ENCODE measurements at places on chromosomes 2 and 18. TPM values are rescaled to one million over a fixed set of nuclear protein-coding genes. Genes with fewer than 3 reads are reported as not detected.
A peak's percentile ranks its signal among the peaks of the same experiment; 100 is the strongest.

- DNase-seq: no peak
Measured at GRCh38 chr18:52624702-52625101, 284.7 kb downstream of the DCC start.

DNA sequence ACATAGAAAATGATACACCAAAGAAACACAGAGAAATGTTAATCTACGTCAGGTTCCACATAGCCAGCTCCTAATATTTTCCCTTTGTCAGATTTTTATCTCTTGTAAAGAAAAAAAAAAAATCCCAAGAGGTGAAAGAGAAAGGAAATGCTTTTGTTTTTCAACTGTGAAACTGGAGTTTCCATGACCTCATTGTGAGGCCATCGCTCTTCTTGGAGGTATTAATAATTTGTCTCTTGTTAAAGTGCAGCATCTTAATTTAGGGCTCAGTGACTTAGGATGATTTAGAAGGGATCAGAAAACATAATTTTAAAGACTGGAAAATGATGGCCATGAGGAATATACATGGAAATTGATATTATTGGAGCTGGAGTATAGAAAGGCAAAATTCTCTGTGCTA lies 21.7 kb downstream of the ARHGAP28 start:
- DNase-seq: no peak

TWSG1 gene
- total RNA-seq: 7.8 TPM

DNA sequence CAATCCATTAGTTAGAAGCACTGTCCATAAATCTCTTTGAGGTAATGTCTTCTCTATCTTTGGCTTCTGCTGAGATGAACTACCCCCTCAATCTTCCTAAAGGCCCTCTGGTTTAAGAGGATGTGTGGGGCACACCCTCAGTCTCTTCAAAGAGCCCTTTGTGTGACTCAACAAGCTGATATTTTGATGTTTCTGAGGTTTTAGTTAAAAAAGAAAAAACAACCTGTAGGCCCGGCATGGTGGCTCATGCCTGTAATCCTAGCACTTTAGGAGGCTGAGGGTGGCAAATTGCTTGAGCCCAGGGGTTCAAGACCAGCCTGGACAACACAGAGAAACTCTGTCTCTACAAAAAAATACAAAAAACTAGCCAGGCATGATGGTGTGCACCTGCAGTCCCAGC lies 593.5 kb downstream of the TMEM182 start:
- no peak for DNase-seq

TYMS gene
- total RNA-seq: 378 TPM

- DNase-seq: no peak
Measured at GRCh38 chr2:190540048-190540447, 5.5 kb upstream of the NEMP2 start.

GRCh38 chr2:238159071-238159539 lies 335 bp downstream of the ERFE start:
- peak; percentile 43 for DNase-seq

RMDN2 gene
- total RNA-seq: 1.5 TPM

GRCh38 chr2:63374341-63374740 lies 213.9 kb downstream of the WDPCP start:
- DNase-seq: no peak

DNA sequence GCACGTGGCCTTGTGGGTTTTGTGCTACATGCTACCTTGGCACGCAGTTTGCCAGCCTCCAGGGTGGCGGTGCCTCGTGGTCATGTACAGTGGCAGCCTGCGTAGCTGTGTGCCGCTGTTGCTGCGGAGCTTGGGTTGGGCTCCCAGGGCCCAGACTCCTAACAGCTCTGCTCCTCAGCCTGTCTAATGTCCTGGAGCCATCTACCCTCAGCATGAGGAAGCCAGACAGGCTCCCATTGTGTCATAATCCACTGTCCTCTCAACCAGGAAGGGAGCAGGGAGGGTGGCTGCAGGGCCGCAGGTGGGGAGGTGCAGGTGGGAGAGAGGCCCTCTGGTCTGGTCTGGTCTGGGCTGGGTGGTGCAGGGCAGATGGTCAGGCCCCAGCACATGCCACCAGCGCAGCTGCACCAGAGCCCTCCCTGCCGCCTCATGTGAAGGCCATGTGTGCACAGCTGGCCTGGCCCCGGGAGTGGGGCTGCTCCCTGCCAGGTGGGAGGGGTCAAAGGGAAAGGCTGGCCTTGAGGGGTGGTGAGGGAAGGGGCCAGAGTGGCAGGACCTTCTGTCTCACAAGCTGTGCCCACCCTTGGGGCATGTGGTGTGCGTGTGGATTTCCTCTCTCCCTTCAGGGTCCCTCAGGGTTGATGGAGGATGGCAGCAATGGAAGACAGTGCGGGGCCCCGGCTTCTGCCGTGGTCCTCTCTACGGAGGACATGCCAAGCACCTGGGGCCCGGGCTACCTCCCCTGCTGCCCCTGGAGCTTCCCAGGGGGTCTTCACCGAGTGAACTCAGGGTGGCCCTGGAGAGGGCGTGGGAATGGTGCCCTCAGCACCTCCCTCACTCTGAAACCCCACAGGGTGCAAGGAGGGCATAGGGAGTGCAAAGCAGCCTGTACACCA lies 4.8 kb downstream of the ATOH8 start:
- DNase-seq: no peak

DNA sequence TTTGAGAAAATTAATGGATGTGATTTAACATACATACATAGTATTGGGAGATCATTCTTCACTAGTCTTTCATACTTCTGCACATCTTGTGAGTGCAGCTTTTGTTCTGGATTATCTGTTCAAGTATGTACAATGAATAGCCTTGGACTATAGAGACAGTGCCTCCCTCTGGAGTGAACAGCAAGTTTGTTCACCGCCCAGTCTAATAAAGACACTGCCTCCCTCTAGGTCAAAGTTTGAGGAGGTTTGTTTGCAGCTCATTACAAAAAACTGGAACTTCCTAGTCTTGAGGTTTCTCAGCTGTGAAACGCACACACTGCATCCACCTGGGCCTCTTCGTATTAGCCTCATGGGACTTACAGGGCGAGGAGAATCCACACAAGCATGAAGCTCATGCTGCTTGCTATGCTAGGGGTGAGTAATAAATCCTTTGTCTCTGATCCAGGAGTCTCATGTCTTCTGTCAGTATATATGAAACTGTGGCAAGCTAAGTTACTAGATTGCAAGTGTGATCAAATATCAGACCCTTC lies 26.0 kb upstream of the LAPTM4A start:
- no peak for DNase-seq

- peak; percentile 62 for DNase-seq
Measured at GRCh38 chr18:32019251-32019948, 775 bp downstream of the RNF125 start.

- DNase-seq: no peak
Measured at GRCh38 chr2:111194835-111195621, 74.3 kb downstream of the BCL2L11 start.

GRCh38 chr2:118766871-118767270 lies 80.6 kb downstream of the EN1 start:
- DNase-seq: no peak

GRCh38 chr2:126645211-126645618 lies 10.7 kb upstream of the GYPC start:
- no peak for DNase-seq

GRCh38 chr2:198252472-198252871 lies 448.1 kb downstream of the PLCL1 start:
- no peak for DNase-seq

ALPI gene
- not detected for total RNA-seq

DNA sequence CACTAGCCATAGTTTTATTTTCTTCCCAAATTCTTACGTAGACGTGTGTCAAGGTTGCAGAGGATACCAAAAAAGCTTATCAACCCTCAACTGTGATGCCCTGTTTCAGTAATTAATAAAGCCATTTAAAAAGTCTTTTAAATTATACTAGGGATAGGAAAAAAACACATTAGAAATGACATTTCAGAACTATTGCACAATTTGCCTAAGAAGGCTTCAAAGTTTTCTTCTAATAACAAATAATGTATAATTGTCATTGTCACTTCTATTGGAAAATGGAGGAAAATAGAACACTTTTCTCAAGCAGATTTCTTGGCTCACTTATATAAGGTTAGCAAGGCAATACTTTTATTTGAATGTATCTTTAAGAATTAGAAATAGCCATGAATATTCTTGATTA lies 253.8 kb downstream of the ARHGAP15 start:
- no peak for DNase-seq

- peak; percentile 22 for DNase-seq
Measured at GRCh38 chr2:28678944-28679343, 72.7 kb upstream of the PPP1CB start.

DNA sequence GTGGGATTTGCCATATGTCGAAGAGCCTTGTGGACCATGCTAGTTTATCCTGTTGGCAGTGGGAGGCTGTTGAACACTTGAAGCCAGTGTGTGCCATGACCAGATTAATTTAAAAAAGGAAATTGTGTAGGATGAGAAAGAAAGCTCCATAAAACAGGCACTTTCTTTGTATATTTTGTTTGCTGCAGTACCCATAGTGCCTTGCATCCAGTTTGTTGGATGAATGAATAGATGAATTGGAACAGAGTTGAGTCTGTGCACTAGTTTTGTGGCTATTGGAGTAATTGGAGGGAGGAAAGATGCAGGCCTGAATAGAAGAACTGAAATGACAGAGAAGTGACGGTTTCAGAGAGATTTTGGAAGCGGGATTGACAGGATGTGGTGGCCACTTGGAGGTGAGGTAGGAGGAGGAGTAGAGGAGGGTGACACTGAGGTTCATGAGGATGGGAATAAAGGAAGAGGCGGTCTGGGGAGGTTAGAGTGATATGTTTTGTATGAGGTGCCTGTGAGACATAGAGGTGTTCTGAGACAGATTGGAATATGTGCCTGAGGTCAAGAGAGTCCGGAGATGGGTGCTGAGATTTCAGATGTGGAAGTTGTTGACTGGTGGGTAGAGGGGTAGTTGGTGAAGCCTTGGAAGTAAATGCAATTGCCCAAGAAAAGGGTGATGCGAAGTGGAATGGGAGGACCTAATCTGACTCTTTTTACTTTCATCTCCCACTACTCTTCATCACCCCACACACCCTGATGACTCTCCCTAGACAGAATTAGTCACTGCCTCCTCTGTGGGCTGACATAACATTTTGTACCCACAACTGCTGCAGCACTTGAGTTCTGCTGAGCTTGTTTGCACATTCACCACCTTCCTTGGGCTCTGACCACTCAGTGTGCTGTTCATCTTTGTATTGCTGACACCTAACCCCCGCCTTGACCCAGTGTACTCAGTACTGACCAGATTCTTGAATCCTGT lies 5.1 kb downstream of the DGUOK start:
- DNase-seq: peak; percentile 56

ZRANB3 gene
- 13.3 TPM for total RNA-seq

- no peak for DNase-seq
Measured at GRCh38 chr2:70678576-70679143, 89.3 kb downstream of the ADD2 start.

SLC38A11 gene
- total RNA-seq: not detected

DNA sequence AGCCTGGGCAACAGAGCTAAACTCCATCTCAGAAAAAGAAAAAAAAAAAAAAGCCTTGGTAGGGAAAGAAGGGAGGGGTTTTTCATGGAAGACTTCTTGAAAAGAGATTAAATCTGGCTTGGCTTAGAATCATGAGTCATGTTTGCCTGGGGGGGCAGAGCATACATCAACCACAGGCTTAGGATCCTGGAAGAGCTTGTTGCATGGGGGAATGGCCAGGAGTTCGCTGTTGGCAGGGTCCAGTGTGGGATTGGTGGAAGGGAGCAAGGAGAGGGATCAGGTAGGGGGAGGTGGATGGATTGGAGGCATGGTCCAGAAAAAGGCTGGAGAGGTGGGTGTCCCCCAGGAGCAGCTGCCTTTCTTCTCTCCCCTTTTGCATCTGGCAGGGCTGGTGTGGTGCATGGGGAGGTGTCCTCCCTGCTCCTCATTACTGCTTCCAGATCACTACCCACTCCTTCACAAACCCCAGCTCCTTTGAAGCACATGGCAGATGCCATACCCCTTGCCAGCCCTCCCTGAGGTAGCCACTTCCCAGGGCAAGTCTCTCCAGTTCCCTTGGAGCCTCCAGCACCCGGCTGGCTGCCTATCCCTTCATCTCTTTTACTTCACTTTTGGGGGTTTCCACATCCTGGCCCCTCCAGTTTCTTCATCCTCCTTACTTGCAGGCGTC lies 2.5 kb downstream of the ARMC9 start:
- DNase-seq: no peak

DNA sequence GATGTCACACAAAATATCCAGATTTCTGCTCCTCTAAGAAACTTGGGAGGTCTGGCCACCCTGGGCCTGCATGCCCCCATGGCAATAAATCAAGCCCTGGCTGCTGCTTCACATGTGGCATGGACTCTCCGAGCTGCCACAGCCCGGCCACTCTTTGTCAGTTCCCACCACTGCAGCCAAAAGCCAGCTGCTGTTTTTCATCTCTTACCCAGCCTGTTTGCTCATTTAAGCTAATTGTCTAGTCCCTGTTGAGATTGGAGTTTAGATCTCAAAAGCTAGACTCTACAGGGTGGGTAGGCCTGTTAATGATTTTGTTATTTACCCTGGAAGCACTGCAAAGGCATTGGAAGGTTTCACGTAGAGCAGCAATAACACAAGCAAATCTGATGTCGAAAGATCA lies 20.9 kb upstream of the ANXA4 start:
- DNase-seq: no peak

LDLRAD4 gene
- 18.4 TPM for total RNA-seq

REG3A gene
- total RNA-seq: not detected

- no peak for DNase-seq
Measured at GRCh38 chr18:75089748-75090327, 119.1 kb downstream of the PTGR3 start.

GRCh38 chr2:218344090-218344754 lies 12.4 kb upstream of the CATIP start:
- DNase-seq: no peak

ANKRD53 gene
- 0.60 TPM for total RNA-seq
